Keratinocyte (primary cell): ENCODE measurements at places on chromosomes 16 and 17.

DNA sequence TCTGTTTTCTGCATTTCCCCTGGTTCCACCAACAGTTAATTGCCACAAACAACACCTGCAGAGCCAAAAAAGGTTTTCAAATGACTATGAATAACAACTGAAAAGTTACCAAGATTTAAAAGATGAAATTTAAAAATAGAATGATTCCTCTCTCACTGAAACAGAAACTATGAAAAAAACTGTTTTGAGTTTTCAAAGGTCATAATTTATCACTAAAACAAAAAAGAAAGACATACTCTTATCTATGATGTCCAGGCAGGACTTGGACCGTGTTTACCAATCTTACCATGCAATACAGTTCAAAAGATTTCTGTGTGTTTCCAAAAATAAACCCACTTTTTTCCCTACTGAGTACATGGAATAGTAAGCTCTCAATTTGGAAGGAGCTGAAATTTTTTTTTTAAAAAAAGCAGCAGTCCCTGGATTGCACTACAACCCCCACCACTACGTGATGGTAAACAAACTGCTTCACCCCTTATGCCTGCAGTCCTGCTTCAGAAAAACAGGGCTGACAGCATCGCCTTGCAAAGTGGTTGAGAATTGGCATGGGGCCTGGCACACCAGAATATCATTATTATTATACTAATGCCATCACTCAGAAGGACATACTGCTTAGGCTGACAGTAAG is 8.5 kb downstream of the TXNDC11 start:
- DNase-seq = no peak

- no peak for DNase-seq
Measured at GRCh38 chr17:57356153-57356718, 99.9 kb downstream of the MSI2 start.

DNA sequence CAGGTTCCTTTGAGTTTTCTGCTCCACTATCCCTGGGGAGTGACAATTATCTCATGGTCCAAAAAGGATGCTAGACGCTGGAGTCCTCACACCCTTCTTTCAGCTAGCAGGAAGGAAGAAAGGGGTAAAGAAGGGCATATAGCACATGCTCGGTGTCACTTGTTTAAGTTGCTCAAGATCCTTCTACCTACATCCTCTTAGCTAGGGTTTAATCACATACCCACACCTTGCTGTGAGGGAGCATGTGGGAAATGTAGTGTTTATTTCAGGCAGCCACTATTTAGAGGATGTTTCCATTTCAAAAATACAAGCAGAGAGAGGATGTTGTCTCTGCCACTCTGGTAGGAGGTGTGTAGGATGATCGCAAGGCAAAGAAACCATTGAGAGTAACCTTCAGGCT is 4.5 kb downstream of the PRKCB start:
- DNase-seq = no peak

- DNase-seq = no peak
Measured at GRCh38 chr17:37744633-37744927, 279 bp downstream of the HNF1B start.

- DNase-seq = no peak
Measured at GRCh38 chr16:23104032-23104955, 45.0 kb downstream of the USP31 start.

DNA sequence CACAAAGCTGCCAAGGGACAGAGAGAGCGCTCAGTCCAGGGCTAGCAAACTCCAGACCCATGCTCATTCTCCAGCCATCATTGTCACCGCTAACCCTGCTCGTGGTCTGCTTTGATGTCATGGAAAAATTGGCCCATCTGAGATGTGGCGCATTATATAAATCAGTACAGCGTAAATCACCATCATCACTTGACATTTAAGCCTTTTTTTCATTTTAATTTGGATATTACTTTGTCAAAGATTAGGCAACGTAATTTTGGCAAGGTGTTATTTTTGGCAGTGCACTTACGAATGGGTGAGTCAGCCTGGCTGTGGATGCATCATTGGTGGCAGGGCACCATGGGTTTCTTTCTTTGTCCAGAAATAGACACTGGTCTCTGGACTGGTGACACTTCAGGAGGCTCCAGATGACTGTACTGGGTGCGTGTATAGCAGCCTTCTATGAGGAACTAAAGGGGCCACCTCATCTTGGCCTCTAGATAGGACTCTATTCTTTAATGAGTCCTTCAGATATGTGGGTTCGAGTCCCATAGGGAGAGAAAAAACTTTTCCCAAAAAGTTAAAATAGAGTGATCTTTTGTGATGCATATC is 166.3 kb downstream of the MSI2 start:
- DNase-seq = no peak

DNA sequence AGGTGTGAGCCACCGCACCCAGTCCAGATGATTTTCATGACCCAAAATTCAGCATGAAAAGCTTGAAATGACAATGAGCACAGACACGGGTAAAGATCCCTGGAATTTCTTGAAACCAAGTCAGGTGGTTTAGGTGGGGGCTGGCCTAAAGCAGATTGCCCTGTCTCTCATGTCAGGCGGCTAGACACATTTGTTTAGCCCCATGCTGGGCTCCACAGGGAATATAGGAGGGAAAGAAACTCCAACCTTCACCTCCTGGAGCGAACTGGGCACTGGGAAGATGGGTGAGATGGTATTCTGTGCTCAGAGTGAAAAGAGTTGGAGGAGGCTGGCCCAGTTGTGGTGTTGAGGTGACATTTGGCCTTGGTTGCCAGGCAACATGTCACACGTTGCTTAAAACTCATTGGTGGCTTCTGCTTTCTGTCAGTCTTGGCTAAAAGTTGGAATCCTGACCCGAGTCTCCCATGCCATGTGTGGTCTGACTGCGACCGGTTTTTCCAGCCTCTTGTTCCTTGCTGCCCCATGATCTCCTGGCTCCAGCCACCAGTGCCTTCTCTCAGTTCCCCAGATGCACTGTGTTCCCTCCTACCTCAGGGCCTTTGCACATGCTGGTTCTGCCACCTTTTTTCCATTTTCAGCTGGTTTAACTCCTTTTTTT is 113.7 kb downstream of the ABCC6 start:
- no peak for DNase-seq

- DNase-seq = peak; percentile 35
Measured at GRCh38 chr17:28807925-28808634, 34.5 kb downstream of the FAM222B start.

DNA sequence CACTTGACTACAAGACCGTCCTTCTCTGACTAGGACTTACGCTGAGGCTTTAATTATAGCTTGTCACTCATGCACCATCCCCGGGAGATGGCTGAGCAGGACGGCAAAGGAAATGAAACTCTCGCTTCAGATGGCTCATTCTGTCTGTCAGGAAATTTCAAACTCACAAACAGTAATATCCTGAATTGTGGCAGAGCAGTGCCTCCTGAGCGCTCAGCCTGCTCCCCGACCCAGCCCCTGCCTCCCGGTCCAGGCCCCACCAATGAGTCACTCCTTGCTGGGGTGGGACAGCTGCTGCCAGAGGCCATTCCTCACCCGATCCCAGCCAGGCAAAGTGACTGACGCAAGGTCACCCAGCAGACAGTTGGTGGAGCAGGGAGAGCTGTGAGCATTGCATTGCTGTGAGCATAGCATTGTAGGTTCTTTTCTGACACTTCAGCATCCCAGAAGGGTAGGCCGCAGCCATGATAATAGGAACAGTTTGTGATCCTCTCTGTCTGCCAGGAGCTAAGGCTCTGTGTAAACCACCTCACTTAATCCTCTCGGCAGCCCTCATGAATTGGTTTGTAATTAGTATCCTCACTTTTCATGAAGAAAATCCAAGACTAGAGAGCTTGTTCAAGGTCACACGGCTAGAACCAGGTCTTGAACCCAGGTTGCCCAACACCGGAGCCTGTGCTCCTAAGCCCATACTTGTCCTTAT is 20.9 kb downstream of the CCDC182 start:
- no peak for DNase-seq
